ENCODE measurements at places on chromosomes 7 and 10. TPM values are rescaled to one million over a fixed set of nuclear protein-coding genes. Genes with fewer than 3 reads are reported as not detected.

DNA sequence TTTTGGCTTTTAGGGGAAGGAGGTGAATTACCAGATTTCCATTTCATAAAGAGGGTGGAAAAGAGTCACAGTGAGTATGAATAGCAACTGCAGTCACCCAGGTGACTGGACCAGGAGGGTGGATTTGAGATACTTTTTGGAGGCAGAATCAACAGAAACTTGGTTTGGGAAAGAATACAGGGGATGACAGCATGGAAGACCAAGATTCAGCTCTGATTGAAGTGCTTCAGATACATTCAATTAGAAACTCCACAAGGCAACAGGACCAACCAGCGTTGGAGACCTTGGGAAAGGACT is 83.0 kb downstream of the SGMS1 start:
- no peak for DNase-seq

GRCh38 chr10:8037199-8037801 is 17.2 kb upstream of the GATA3 start:
- no peak for DNase-seq

- DNase-seq = no peak
Measured at GRCh38 chr10:123331438-123331837, 177.2 kb downstream of the BUB3 start.

DNA sequence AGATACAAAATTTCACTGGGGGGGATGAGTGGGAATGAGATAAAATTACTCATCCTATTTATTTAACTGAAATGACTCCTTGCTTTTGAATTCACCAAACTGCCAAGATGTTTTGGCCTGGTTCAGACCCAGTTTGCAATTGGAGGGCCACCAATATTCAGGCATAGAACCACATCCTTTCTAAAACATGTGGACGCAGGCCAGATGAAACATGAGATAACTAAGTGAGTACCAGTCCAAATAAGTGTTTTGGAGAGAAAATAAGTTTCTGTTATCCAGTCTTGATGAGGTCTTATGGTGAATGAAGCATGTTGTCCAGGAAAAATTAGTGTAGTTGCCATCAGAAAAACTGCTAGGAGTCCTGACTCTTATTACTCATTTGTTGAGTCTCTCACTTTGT is 36.3 kb upstream of the PDK4 start:
- DNase-seq = no peak

GRCh38 chr10:96170230-96170629 is 40.1 kb downstream of the ZNF518A start:
- DNase-seq = no peak

The CRYGN gene
- polyA plus RNA-seq = not detected

The ZMIZ2 gene
- 19.1 TPM for polyA plus RNA-seq

The OPALIN gene
- not detected for polyA plus RNA-seq

The ZDHHC4 gene
- 58.5 TPM for polyA plus RNA-seq

The MGAM2 gene
- not detected for polyA plus RNA-seq

The PTN gene
- 0.30 TPM for polyA plus RNA-seq
